ENCODE measurements at places on chromosomes 16 and 17.
A peak's percentile ranks its signal among the peaks of the same experiment; 100 is the strongest.

DNA sequence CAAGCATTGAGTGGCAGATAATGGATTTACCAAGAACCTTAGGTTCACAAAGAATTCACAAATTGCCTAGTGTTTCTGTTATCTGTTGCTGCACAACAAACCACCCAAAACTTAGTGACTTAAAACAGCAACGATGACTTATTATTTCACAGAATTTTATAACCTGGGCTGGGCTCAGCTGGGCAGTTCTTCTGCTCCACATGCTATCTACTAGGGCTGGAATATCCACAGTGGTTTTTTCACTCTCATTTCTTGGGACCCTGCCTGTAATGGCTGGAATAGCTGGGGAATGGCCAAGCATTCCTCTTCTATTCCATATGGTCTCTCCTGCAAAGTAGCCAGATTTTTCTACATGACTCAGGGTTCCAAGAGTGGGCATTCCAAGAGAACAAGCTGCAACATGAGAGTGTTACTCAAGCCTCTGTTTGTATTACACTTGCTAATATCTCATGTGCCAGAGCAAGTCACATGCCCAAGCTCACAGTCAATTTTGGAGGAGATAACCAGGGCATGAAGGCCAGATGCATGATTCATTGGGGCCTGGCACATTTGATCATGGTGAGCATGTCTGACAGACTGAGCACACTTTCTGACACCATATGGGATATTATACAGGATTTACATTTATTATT is 4.9 kb upstream of the PSMD7 start:
- DNase-seq = peak; percentile 34

- DNase-seq = no peak
Measured at GRCh38 chr17:10360578-10360977, 12.2 kb downstream of the MYH13 start.

DNA sequence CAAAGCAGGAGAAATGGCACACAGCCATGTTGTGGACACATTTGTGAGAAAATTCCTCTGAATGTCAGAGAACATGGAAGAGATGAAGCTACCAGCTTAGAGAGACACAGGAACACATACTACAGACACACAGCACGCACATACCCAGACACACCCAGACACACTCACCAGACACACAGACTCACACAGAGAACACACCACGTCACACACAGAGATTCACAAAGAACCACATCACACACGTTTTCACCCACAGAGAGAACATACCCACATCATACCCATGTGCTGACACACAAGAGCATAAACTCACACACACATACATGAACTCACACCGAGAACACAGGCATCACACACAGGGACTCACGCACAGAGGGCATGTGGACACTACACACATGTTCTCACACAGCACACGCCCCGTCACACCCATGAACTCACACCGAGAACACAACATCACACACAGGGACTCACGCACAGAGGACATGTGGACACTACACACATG is 124.9 kb downstream of the METRNL start:
- no peak for DNase-seq

- no peak for DNase-seq
Measured at GRCh38 chr17:48791128-48792032, 25.6 kb downstream of the TTLL6 start.

DNA sequence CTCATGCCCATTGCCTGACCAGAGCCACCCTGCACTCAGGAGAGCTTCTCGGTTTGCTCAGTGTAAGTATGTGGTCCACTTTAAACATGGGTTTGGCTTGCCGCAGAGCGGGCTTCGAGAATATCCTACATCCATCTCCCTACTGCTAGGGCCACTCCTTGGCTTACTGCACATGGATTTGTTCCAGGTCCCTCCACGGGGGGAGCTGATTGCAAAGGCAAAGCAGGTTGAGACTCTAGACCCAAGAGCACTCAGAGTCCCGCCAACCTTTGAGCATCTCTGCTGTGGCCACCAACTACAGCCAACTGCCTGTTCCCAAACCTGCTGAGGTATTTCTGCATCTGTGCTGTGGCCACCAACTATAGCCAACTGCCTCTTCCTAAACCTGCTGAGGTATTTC is 26.4 kb downstream of the RNF135 start:
- DNase-seq = no peak

- DNase-seq = no peak
Measured at GRCh38 chr16:76780556-76780955, 410.4 kb upstream of the MON1B start.

- DNase-seq = no peak
Measured at GRCh38 chr17:7407485-7408251, at the start of gene NLGN2. Gene NLGN2, plus strand, starts transcription at chr17:7407845. Its CDS starts 411 bp downstream, at chr17:7408256.

DNA sequence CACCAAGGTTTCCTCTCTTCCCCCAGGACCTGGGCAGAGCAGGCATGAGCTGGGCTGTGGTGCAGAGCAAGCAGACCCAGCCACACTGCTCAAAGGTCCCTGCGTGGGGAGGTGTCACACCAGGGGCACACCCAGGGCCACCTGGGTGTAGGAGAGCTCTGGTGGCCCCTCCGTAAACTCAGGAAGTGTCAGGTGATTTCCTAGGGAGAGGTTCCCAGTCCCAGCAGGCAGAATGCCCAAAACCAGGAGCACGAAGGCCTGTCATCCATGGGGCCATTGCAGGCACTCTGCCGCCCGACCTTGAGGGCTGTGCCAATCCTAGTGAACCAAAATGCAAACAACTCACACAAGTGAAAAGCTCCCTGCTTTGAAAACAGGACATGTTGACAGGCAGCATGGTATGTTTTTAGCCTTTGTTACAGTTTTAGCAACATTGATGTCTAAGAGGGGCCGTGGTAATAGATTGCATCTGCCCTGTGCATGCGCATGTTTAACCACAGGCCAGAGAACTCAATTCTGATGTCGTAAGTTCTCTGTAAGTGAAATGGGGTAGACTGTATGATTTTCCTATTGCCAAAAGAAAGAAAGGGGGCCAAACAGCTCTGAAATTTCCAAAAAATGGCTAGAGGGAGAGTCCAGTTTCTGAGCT is 21.3 kb downstream of the CIBAR2 start:
- no peak for DNase-seq

- DNase-seq = no peak
Measured at GRCh38 chr17:47882695-47883588, 13.1 kb upstream of the SP2 start.

GRCh38 chr17:57940653-57941329 is 14.4 kb downstream of the CUEDC1 start:
- DNase-seq = no peak

DNA sequence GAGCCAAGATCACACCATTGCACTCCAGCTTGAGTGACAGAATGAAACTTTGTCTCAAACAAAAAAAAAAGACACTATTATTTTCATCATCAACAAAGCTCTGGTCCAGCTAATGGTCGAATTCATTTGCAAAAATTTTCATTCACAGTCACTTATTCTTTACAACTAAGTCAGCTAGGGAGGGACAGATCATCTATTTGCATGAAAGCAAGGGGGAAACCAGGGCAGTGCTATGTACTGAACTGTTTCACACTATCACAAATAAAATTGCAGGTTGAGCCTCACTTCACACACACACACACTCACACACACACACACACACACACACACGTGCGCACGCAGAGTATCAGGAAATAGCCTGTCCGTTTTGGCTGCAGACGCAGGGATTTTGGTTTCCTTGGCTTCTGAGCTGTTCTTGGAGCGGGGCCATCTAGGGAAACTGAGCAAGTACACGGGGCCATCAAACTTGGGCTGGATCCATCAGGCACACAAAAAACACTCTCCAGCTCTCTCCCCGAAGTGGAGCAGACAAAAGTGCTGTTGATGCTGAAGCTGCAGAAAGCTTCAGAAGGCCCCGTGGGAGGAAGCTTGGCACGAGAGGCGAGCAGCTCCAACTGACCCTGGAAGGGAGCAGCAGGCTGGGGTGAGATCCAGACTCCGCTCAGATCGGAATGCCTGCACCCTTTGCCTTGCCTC is 44.3 kb upstream of the HELZ start:
- peak; percentile 90 for DNase-seq

GRCh38 chr16:49462362-49462988 is 88.9 kb downstream of the C16orf78 start:
- no peak for DNase-seq

DNA sequence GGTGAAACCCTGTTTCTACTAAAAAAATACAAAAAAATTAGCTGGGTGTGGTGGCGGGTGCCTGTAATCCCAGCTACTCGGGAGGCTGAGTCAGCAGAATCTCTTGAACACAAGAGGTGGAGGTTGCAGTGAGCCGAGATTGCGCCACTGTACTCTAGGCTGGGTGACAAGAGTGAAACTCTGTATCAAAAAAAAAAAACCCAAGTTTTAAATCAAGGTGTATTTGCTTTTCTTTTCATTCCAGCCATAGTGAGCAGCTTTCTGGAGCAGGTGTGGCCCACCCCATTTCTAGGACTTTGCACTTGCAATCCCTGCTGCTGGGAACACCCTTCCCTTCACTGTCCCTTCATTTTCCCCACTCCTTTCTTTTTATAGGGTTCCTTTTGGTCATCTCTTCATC is 28.8 kb downstream of the TMEM238L start:
- DNase-seq = no peak

DNA sequence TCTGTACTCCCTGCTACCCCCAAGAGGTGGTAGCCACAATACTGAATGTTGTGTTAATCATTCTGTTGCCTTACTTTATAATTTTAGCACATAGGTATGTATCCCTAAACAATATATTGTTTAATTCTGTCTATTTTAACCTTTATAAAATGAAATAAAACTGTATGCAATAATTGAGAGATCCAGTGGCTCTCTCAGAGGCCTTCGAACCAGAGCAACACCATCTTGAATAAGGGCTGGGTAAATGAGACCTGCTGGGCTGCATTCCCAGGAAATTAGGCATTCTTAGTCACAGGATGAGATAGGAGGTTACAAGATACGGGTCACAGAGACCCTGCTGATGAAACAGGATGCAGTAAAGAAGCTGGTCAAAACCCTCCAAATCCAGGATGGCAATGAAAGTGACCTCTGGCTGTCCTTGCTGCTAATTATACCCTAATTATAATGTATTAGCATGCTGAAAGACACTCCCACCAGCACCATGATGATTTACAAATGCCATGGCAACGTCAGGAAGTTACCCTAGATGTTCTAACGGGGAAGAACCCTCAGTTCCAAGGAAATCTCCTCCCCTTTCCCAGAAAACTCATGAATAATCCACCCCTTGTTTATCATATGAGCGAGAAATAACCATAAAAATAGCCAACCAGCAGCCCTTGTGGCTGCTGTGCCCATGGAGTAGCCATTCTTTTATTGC is 2.0 kb upstream of the CANT1 start:
- no peak for DNase-seq

DNA sequence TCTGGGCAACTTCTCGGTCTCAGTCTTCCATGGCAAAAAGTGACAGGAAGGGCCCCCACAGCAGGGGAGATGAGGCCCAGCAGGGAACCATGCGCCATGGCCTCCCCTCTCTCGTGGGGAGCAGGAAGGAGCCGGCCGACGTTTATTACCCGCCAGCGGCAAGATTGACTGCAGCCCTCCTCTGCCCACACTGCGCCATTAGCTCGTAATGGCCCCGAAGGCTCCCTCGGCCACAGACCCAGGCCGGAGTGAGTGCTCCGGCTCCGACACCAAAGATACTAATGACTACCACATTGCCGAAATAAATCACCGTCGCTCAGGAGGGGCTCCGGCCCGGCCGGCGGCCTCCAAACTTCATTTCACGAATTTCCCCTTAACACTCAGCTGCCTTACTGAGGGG is 226.9 kb downstream of the C16orf78 start:
- no peak for DNase-seq

DNA sequence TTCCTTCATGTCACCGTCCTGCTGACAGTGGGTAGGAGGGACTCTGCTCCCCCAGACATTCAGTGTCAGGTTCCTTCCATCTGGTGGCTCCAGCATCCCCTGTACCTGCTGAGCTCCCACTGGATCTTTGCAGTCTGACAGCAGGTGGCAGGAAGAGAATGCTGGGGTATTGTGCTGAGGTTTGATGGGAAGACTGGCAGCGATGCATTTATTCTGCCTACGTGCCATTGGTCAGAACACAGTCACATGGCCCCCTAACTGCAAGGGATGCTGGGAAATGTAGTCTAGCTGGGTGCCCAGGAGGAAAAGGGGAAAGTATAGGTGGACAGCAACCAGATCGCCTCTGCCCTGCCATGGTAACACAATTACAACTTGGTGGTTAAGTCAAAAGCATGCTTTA is 44.4 kb downstream of the IRX3 start:
- DNase-seq = no peak

- peak; percentile 89 for DNase-seq
Measured at GRCh38 chr17:64358261-64358788, 32.3 kb downstream of the PECAM1 start.

GRCh38 chr16:64313726-64314125 is 808.1 kb downstream of the CDH11 start:
- DNase-seq = no peak

- no peak for DNase-seq
Measured at GRCh38 chr17:40850293-40850972, 16.6 kb downstream of the KRT12 start.

GRCh38 chr17:81428121-81428515 is 32.9 kb downstream of the BAHCC1 start:
- DNase-seq = peak; percentile 71

DNA sequence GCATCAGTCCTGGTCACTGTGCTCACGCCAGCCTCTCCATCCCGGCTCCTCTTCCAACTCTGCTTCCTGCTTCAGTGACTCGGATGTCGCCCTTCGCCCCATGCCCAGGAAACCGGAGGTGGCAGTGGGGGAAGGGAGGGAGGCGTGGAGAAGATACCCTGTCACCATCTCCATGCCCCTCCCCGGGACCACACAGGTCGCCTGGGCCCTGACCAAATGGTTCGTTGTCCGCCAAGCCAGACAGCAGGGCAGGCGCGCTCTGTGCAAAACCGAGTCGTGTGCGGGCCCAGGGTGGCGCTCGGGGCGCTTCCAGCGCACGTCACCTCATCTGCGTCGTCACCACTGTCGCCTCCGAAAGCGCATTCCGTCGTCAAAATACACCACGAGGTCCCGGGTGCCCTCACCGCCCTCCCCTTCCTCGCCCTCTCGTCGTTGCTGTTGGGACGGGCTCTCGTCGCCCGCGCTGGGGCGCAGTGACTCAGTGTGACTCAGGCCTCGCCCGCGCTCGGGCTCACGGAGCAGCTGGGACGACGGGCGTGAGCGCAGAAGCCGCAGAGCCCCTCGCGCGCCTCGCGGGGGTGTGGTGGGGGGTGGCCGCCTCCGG is 39.2 kb downstream of the ZNF778 start:
- no peak for DNase-seq

DNA sequence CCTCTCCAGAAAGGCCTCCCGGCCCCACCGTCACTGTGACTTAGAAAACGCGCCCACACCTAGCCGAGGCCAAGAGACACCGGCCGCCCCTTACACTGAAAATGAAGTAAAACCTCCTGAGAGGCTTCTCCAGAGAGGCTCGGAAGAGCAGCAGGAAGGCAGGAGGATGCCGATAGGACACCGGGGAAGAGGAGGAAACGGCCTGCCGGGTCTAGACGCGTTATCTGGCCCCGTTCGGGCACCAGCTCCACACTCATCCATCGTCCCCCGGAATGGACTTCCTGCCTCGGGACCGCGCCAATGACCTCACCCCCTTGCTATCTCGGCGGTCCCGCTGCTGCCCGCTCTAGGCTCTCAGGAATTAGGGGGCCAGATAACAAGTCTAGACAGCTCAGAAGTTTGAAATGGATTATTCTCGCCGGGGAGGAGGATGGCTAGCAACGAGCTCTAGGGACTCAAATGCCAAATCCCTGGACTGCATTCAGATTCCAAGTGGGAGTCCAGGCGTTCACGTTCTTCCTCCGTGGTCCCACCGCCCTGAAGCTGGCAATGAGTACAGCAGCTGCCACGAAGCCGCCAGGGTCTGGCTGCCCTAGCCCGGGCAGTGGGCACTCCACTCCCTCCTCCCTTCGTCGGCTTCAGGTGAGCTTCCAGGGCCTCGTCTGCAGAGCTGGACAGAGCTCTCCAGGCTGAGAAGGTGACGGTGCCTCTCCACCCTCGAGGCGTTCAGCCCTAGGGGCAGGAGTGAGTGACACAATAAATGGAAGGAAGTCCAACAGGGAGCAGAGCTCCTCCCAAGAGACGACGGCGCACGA is 350.9 kb downstream of the FOXL1 start:
- DNase-seq = no peak
